ENCODE measurements at places on chromosomes 3 and 15.

- DNase-seq, result peak; percentile 29
Measured at GRCh38 chr3:138348754-138349739, 668 bp downstream of the MRAS start.

- DNase-seq, result no peak
Measured at GRCh38 chr3:62749657-62750056, 125.6 kb downstream of the CADPS start.

GRCh38 chr3:146598535-146598934 is 6.6 kb downstream of the PLSCR5 start:
- no peak for DNase-seq

GRCh38 chr3:169498336-169498735 is 165.2 kb downstream of the MECOM start:
- DNase-seq, result no peak

GRCh38 chr3:155070932-155071387 is 9.2 kb upstream of the MME start:
- peak; percentile 96 for DNase-seq

DNA sequence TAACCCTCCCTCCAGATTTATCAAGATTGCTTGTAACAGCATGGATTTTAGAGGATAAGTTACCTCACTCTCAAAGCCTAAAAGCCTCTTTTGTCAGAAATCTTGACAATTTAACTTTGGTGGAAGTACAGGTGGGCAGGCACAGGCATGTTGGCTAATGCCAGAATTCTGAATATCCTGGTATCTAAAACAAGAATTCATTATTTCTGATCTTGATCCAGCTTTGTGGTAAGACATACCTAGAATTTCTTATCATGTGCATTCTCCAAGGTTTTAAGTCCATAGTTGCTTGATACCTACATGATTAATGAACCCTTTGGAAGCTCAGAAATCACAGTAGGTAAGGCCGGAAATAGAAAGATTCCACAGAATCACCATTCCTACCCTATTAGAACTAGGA is 109.9 kb upstream of the TTC14 start:
- DNase-seq, result no peak

DNA sequence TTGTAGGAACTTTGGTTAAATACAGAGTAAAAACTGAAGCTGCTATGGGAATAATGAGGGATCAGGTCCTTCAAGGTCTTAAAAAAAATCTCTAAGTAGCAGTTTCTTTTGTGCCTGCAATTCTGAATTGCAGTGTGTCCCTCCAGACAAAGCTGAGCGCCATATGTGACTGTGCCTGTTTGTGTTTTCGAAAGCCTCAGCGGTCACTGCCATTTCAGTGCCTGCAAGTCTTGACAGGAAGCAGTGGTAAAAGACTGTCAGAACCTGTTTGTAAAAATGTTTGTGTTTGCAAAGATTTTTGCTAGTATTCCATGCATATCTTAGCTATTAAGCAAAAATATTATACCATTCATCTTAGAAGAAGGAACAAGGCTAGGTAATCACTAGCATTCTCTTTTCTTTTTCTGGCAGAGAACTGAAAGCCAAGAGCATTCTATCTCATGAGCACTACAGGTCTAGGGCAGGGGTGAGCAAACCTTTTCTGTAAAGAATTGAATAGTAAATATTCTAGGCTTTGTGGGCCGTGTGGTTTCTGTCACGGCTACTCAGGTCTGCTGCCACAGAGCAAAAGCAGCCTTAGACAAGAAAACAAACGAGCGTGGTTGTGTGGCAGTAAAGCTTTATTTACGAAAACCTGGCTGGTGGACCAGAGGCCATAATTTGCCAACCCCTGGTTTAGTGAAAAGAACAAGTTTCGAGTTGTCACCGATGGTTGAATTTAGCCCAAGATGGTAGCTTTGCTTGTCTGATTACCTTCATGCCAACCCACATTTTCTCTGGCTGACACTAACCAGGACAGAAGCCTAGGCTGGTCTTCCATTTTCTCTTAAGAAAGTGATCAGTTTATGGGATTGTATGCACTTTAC is 134.4 kb downstream of the CACNA1D start:
- DNase-seq, result no peak

DNA sequence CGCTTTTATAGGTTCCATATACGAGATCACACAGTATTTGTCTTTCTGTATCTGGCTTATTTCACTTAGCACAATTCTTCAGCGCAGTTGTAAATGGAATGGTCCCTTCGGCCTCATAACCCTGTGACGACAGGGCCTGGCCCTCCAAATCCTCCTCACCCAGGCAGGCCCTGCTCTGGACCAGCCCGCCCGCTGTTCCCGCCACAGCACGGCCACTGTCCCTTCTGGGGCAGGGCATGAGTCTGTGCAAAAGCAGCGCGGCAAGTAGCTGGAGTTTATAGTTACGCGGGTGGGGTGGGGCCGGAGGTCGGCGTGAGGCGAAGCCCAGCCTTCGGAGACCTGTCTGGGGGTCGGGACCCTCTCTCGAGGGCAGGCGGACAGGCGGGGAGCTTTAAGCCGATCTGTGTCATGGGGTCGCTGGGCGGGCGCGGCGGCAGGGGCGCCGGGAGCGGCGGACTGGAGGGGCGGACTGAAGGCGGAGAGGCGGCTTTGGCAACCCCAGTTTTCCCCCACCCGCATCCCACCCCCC is 543 bp downstream of the ARPIN start:
- peak; percentile 34 for DNase-seq

- no peak for DNase-seq
Measured at GRCh38 chr3:179528772-179529171, 34.0 kb upstream of the ACTL6A start.

DNA sequence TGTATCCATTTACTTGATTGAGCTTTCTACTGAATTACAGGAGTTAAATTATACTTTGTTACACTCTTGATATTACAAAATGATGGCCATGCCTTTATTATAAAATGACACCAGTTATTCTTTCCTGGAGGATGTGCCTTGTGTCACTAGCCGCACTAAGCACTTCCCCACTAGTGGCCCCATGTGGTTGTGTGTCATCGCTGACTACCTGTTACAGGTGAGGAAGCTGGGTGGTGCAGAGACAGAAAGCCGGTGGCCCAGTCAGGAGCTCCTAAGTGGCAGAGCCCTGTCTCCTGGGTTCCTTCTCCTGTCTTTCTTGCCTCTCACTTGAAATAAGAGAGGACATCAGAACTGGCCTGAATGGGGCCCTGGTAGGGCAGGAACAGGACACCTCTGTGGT is 96.8 kb downstream of the IGF1R start:
- DNase-seq, result no peak

GRCh38 chr3:28294667-28295413 is 53.4 kb downstream of the CMC1 start:
- no peak for DNase-seq

GRCh38 chr3:149891621-149892020 is 78.6 kb downstream of the RNF13 start:
- no peak for DNase-seq

DNA sequence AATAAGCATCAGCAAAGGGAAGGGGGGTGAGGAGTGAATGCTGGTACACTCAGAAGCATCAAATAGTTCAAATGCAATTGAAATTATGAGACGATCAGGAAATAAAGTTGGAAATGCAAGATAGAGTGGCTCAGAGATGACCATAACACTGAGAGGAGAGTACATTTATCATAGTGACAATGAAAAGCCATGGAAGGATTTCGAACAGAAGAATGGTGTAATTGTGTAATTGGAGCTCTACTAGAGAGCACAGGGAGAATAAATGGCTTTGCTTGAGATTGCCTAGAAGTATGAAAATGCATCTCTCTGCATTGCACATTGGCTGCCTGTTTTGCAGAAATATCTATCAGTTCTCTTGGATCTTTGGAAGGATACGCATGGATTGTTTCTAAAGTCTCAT is 163.3 kb downstream of the TP63 start:
- DNase-seq, result no peak

DNA sequence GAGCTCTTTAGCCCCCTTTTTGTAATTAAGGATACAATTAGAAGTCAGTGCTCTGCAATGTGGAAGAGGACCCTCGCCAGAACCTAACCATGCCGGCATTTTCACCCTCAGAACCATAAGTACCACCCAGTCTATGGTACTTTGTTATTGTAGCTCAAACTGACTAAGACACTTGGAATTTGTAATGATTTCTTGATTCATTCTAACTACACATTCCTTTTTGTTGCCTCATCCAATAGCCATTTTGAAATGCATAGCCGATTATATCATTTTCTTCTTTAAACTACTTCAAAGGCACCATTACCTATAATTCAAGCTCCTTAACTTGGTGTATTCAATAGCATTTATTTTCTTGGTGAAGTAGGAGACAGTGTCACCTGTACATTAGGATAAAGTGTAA is 61.4 kb downstream of the GLB1 start:
- DNase-seq, result peak; percentile 79

DNA sequence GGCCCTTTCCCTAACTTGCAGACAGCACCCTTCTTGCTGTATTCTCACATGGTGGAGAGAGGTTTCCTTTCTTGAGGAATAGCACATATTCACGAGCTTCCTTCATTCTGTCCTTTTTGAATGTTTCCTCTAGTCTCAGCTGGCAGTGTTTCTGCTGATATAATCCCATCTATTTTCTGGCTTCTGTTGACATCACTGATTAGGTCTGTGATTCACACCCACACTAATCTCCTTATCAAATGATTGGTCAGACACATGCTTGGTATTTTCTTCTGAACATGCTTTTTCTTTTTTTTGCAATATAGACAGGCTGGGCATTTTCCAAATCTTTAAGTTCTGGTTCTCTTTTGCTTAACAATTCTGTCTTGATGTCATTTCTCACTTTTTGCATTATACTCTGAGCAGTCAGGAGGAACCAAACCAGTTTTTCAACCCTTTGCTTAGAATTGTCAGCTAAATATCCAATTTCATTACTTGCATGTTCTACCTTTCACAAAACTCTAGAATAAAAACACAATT is 65.4 kb downstream of the OXSM start:
- DNase-seq, result peak; percentile 20

DNA sequence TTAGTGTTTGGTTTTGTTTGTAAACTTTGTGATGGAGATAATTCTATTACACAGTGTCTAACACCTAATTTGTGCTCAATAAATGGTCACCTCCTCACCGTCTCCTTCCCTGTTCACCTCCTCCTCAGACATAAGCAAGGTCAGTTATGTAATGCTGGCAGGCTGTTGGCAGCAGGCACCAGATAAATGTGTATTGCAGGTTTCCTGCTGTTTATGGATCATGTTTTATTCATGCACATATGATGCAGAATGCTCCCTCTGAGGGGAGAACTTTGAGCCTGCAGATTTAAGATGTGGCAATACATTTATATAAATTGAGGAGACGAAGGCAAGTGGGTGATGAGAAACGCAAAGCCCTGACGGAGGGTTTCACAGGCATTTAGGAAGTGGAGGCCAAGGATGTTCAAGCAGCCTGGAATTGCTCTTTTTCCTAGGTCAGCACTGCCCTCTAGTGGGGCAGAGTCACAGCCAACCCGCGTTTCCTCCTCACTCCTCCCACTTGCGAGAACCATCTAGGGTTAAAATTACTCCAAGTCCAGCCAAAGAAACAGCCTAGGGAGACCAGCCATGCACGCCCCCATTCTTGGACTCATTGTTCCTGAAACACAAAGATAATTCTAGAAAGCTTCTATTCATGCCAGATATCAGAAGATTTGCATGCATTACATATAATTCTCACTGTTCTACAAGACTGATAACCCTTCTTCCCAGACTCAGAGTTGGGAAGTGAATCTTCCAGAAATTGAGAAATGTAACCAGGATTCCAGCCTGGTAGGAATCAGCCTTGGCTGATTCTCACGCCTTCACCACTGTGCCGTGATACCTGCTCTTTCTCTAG is 228.7 kb downstream of the SLCO3A1 start:
- peak; percentile 65 for DNase-seq

GRCh38 chr3:159200176-159200575 is 398.3 kb downstream of the MFSD1 start:
- DNase-seq, result peak; percentile 51

DNA sequence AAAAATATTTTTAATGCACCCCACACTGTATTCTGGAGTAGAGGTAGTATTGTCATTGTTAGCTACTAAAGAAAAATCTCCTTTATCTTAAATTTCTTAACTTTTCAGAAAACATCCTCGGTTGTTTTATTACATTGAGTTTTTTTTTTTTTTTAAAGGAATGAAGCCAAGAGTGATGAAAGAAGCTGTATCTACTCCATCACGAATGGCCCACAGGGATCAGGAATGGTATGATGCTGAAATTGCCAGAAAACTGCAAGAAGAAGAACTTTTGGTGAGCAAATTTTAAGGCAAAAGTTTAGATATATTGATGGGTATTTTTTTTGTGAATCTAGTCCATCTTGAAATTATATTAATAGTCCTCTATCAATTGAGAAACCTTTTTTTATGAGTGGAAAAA is 49.7 kb upstream of the UTS2B start:
- no peak for DNase-seq

DNA sequence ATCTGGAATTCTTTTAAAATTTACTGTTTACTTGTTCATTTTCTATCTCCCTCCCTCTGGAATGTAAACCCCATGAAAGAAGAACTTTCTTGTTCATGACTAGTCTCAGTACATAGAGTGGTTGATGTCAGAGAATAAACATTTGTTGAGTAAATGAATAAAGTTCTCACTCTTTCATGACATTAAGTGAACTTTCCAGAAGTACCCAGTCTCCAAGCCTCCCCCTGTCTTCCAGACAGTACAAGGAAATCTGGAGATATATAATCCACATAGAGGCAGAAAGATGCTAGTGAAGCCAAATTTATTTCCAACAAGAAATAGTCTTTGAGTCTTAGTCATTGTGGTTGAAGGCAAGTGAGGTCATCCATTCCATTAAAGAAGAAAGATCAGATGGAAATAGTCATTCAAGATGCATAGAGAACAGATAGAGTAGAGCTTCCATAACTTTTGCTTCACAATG is 71.5 kb upstream of the GALNT15 start:
- peak; percentile 95 for DNase-seq

DNA sequence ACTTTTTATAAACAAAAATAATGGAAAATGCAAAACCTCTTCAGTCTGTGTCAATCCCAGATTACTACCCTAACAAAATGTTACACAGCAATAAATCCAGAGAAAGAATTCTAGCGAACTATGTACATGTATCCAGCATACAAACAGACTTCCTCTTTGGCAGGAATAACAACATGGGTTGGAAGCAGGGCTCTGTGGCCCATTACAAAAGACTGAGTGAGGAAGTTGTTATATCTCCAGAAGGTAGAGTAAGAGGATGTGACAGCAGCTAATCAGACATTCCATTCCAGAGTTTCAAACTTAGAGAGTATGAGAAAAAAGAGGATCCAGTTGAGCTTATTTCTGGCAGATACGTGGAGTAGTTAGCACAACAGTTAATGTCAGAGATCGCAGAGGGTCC is 294.0 kb upstream of the PLSCR5 start:
- no peak for DNase-seq

DNA sequence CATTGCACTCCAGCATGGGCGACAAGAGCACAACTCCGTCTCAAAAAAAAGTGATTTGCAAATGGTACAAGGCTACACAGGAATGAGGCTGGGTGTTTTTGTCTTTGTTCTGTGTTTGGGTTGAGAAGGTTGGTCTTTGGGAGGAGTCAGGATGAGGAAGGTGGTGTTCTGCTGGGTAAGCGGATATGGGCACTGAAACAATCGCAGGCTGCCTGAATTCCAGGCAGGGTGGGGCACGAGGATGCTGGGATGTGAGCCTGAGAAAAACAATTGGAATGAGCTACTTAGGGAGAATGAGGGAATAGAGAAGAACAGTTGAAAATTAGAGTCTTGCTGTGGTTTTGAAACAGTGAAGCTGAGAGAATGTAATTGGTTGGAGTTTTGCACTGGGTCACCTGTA is 51.6 kb downstream of the ZBTB38 start:
- DNase-seq, result no peak

Measured in fibroblast of skin of back (primary cell).